Ascending aorta (tissue), 2 donors: ENCODE measurements at places on chromosomes 1 and 21.
A peak's percentile ranks its signal among the peaks of the same experiment; 100 is the strongest.

- no peak for DNase-seq
- no peak overlapping the region for H3K4me3 ChIP-seq
- no peaks in the 10 kb centered on the region for H3K36me3 ChIP-seq
- H3K27me3 ChIP-seq: no peaks in the 10 kb centered on the region
- no peak overlapping the region for H3K27ac ChIP-seq
Measured at GRCh38 chr1:1594602-1595260, 5.2 kb downstream of the FNDC10 start.

DNA sequence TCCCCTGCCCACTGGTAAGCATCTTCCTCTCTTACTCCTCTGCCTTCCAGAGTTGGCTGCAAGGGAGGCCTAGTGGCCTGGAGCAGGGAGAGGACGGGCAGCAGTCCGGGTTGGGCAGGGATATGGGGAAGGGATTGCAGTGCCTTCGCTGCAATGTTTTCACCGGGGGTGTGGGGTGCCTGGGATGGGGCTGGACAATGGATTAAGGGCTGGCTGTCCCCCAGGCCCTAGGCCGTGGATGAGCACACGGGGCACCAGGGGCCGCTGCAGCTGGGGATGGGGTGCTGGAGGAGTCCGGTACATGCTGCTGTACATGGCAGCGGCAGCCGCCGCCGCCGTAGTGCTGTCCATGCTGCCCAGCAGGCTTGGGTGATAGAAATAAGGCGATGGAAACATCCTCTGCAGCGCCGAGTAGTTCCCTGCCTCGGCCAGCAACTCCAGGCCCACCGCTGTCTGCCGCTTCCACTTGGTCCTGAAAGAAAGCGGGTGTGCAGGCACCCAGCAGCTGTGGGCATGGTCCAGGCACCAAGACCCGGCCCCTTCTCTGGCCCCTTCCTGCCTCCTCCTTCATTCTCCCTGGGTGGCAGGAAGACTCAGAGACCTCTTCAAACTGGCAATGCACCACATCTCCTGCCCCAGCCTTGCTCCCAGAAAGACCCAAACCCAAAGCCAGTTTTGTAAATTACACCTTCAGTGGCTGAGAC is 4.8 kb downstream of the BARHL2 start:
- H3K27ac ChIP-seq: no peak overlapping the region
- no peaks in the 10 kb centered on the region for H3K36me3 ChIP-seq
- DNase-seq: no peak
- H3K4me3 ChIP-seq: no peak overlapping the region
- peaks cover 37% of the 10 kb centered on the region for H3K27me3 ChIP-seq

DNA sequence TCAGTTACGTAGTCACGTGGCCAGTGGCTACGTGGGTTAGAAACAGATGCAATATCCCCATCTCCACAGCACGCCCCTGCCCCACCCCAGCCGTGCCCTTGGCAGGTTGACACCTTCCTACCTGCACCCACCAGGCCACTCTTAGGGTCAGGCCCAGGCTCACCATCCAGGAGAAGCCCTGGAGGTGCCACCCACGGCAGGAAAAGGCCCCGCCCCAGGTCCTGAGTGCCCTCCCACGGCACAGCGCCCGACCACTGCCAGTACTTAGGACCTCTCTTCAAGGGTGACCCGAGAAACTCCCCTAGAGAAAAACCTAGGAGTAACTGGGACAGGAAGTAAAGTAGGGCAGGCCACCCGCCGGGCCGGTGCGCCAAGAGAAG is 1.5 kb downstream of the C1orf35 start:
- no peak for DNase-seq
- H3K27me3 ChIP-seq: no peaks in the 10 kb centered on the region

- H3K4me1 ChIP-seq: peaks cover 3% of the 10 kb centered on the region
- no peak overlapping the region for H3K27ac ChIP-seq
- no peaks in the 10 kb centered on the region for H3K27me3 ChIP-seq
- H3K36me3 ChIP-seq: no peaks in the 10 kb centered on the region
- peak overlapping the region; percentile 84 for H3K4me3 ChIP-seq
Measured at GRCh38 chr1:242522304-242522945, 2.1 kb downstream of the PLD5 start.

GRCh38 chr1:46948629-46949416 is 7.5 kb upstream of the CYP4A11 start:
- peaks cover 6% of the 10 kb centered on the region for H3K4me1 ChIP-seq
- no peak for DNase-seq
- H3K27me3 ChIP-seq: no peaks in the 10 kb centered on the region
- H3K36me3 ChIP-seq: no peaks in the 10 kb centered on the region
- no peak overlapping the region for H3K4me3 ChIP-seq
- H3K27ac ChIP-seq: no peak overlapping the region

GRCh38 chr1:49408346-49408745 is 615.4 kb downstream of the AGBL4 start:
- no peaks in the 10 kb centered on the region for H3K4me1 ChIP-seq
- no peak overlapping the region for H3K27ac ChIP-seq
- H3K36me3 ChIP-seq: no peaks in the 10 kb centered on the region

GRCh38 chr1:220229771-220230170 is 42.5 kb downstream of the RAB3GAP2 start:
- no peak overlapping the region for H3K4me3 ChIP-seq
- no peak overlapping the region for H3K27ac ChIP-seq
- no peaks in the 10 kb centered on the region for H3K4me1 ChIP-seq
- H3K36me3 ChIP-seq: peaks cover 17% of the 10 kb centered on the region
- no peak for DNase-seq

- H3K27ac ChIP-seq: no peak overlapping the region
- no peak overlapping the region for H3K4me3 ChIP-seq
- peaks cover 47% of the 10 kb centered on the region for H3K36me3 ChIP-seq
- no peaks in the 10 kb centered on the region for H3K27me3 ChIP-seq
- peaks cover 41% of the 10 kb centered on the region for H3K4me1 ChIP-seq
Measured at GRCh38 chr1:16300436-16300835, 51.8 kb downstream of the FBXO42 start.

GRCh38 chr1:59176471-59176870 is 120.4 kb upstream of the FGGY start:
- no peaks in the 10 kb centered on the region for H3K27me3 ChIP-seq
- H3K4me3 ChIP-seq: no peak overlapping the region
- H3K36me3 ChIP-seq: no peaks in the 10 kb centered on the region
- H3K4me1 ChIP-seq: peaks cover 5% of the 10 kb centered on the region

- H3K36me3 ChIP-seq: no peaks in the 10 kb centered on the region
- DNase-seq: no peak
- no peaks in the 10 kb centered on the region for H3K27me3 ChIP-seq
- H3K4me3 ChIP-seq: no peak overlapping the region
- no peaks in the 10 kb centered on the region for H3K4me1 ChIP-seq
Measured at GRCh38 chr1:33442141-33442540, 11.2 kb upstream of the PHC2 start.

DNA sequence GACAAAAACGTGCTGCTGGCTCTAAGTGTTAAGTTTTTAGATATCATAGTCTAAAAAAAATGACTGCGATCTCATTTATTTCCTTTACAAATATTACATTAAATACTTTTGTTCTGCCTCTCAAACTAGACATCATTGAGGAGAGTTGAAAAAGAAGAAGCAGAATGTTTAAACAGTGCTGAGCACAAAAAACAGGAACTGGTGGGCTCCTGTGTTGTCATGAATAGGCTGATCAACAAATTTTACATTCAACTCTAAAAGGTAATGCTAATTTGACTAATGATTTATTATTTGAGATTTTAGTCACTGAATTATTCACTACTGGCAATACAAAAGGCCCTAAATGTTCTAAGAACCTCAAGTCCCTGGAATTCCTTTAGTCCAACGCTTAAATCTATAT is 66.1 kb downstream of the GPATCH2 start:
- H3K27me3 ChIP-seq: no peaks in the 10 kb centered on the region

DNA sequence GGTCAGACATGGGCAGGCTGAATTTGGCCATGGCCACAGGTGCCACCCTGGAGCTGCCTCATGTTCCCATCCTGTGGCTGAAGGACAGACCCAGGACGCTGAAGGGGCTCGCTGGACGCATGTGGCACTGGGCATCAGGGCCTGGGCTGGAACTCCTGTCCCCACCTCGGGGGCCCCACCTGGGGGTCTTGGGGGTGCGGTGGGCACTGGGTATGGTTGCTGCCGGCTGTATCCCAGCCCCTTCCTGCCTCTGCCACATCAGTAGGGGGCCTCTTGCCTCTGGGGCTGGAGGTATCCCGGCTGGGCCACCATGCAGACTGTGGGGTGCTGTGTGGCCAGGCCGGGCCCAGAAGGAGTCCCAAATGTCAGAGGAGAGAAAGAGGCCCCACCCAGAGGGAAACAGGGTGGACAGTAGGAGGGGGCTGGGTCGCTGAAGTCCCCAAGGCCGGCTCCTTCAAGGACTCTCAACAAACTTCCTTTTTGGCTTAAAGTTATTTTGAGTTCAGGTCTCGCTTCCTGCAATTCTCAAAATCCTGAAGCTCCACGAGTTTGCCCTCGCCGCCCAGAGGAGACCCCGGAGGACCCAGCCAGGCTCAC is 78.7 kb downstream of the SIK1 start:
- no peaks in the 10 kb centered on the region for H3K36me3 ChIP-seq

DNA sequence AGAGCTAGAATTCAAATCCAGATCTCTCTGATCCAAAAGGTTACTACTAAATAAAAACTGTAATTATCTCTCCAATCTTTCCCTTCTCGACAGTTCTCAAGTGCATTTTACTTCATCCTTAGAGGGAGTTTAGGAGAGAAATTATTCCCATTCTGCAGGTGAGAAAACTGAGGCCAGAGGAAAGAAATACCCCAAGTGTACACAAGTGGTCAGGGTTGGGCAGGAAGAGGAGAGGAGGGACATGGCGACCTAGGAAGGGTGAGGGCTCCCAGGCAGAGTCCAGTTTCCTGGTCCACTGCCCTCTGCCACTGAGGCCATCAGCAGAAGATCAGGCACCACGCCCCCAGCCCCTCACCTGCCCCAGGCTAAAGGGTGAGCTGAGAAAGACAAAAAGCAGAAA is 127.1 kb upstream of the RUNX3 start:
- no peaks in the 10 kb centered on the region for H3K27me3 ChIP-seq
- no peak overlapping the region for H3K4me3 ChIP-seq
- no peak for DNase-seq
- H3K36me3 ChIP-seq: no peaks in the 10 kb centered on the region
- no peaks in the 10 kb centered on the region for H3K4me1 ChIP-seq
- H3K27ac ChIP-seq: no peak overlapping the region

DNA sequence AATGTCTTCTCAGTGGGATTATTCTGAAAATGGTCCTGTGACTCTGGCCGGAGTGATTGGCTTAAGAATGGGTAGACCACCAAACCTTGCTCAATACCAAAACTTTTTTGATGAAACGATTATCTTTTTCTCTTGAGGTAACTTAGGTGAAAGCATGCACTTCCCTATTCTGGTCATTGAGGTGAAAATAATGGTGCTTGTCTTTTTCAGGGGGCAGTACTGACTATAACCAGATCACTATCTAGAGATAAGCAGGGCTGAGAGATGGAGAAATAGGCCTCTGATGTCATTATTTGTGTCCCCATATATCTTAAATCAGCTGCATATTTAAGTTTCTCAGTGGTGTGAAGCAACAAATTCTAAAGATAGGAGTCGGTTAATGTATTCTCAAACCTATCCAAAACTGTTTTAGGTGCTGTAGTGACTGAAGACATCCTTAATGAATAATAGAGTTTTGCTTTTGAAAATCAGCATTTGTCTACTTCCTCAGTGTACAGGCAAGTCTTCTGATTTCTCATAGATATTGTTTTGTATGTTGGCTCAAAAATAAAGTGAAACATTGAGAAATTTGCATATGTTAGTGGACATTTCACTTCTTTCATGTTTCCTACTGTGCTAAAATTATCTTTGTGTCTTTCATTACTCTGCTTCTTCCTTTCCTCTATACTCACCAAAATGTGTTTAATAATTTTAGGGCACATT is 735.3 kb upstream of the ADGRL4 start:
- no peak for DNase-seq
- no peak overlapping the region for H3K27ac ChIP-seq
- no peaks in the 10 kb centered on the region for H3K36me3 ChIP-seq
- no peaks in the 10 kb centered on the region for H3K27me3 ChIP-seq
- no peaks in the 10 kb centered on the region for H3K4me1 ChIP-seq

- H3K27ac ChIP-seq: peak overlapping the region; percentile 92
- no peak for DNase-seq
- H3K27me3 ChIP-seq: no peaks in the 10 kb centered on the region
- no peaks in the 10 kb centered on the region for H3K36me3 ChIP-seq
- peak overlapping the region; percentile 72 for H3K4me3 ChIP-seq
Measured at GRCh38 chr1:226111098-226111882, 48.8 kb downstream of the H3-3A start.

DNA sequence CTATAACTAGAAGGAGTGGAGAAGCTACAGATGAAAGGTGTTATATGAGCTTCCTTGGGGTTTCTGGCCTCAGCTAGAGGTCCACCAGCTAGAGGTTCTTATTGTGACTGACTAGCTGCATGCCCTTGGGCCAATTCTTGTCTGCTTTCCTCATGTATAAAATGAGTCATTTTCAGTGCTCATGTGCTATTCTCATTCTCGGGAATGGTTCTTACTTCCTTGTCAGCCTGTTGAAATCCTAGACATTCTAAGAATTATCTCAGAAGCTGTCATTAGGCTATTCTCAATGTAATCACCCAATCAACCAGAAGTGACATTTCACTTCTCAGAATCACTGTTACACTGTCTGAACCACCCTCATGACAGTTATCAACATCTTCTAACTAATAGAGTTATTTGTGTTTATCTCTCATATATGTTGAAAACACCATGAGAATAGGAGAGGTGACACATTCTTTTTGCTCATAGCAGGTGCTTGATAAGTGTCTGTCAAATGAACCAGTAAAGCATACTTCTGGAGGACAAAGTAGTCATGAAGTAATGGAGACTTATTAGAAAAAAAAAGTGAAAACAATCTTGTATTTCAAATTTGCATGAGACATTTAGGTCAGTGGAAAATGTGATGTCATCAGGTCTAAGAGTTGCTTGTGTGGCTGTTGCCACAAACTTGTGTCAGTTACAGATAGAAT is 122.8 kb upstream of the IVNS1ABP start:
- H3K27me3 ChIP-seq: no peaks in the 10 kb centered on the region
- H3K36me3 ChIP-seq: no peaks in the 10 kb centered on the region
- DNase-seq: no peak
- H3K27ac ChIP-seq: peak overlapping the region; percentile 31
- H3K4me3 ChIP-seq: no peak overlapping the region
- no peaks in the 10 kb centered on the region for H3K4me1 ChIP-seq

DNA sequence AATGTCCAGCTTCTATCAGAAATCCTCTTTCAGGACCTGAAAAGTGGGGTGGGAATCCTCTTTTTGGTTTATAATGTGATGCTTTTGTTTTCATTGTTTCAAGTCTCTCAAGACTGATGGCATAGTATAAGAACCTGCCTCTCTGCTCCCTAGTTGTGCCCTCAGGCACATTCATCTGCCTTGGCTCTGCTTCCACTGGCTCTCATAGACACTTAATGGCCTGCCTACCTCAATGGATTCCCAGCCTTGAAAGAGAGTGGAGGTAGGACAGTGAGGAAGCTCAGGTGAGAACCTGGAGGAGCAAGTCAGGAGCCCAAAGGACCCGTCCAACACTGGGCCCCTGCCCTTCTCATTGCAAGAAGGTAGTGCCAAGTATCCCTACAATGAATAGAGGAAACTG is 4.8 kb downstream of the TTLL7 start:
- H3K4me3 ChIP-seq: no peak overlapping the region
- no peak for DNase-seq
- no peak overlapping the region for H3K27ac ChIP-seq
- H3K36me3 ChIP-seq: no peaks in the 10 kb centered on the region
- no peaks in the 10 kb centered on the region for H3K27me3 ChIP-seq

GRCh38 chr1:113153116-113153803 is 80.3 kb downstream of the LRIG2 start:
- no peaks in the 10 kb centered on the region for H3K27me3 ChIP-seq
- DNase-seq: no peak
- H3K27ac ChIP-seq: no peak overlapping the region
- H3K4me1 ChIP-seq: no peaks in the 10 kb centered on the region
- H3K36me3 ChIP-seq: no peaks in the 10 kb centered on the region
- no peak overlapping the region for H3K4me3 ChIP-seq

GRCh38 chr1:23816906-23817305 is 8.3 kb downstream of the HMGCL start:
- H3K4me3 ChIP-seq: no peak overlapping the region
- no peak for DNase-seq
- no peak overlapping the region for H3K27ac ChIP-seq
- peaks cover 72% of the 10 kb centered on the region for H3K36me3 ChIP-seq
